ENCODE measurements at places on chromosomes 1 and 21. TPM values are rescaled to one million over a fixed set of nuclear protein-coding genes. Genes with fewer than 3 reads are reported as not detected.
A peak's percentile ranks its signal among the peaks of the same experiment; 100 is the strongest.

Gene SPRR2B
- not detected for total RNA-seq

Gene WNT4
- 2.4 TPM for total RNA-seq

GRCh38 chr1:108845991-108846390 is 10.9 kb downstream of the AKNAD1 start:
- H3K27me3 ChIP-seq: peaks cover 27% of the 10 kb centered on the region
- no peak overlapping the region for H3K27ac ChIP-seq
- H3K36me3 ChIP-seq: no peaks in the 10 kb centered on the region
- DNase-seq: no peak
- H3K4me1 ChIP-seq: no peaks in the 10 kb centered on the region

- H3K27ac ChIP-seq: peak overlapping the region; percentile 78
- peaks cover 92% of the 10 kb centered on the region for H3K4me1 ChIP-seq
- no peaks in the 10 kb centered on the region for H3K27me3 ChIP-seq
- no peak overlapping the region for H3K4me3 ChIP-seq
Observed at GRCh38 chr1:63914706-63915105, 140.9 kb downstream of the ROR1 start.

DNA sequence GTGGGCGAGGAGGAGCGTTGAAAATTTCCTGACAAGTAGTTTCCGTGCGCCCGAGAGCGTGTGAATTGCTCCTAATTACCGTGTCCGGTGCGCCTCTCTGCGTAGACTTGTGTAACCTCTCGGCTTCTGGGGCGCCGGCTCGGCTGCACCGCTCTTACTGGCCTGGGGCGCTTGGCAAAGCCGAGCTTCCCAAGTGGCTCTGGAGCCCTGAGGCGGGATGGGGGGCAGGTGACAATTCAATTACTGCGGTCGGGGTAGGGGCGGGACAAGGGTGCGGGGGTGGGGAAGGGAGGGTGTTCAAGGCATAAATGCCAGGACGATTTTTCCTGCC is 392 bp upstream of the DMRTA2 start:
- peaks cover 21% of the 10 kb centered on the region for H3K4me1 ChIP-seq
- H3K27ac ChIP-seq: no peak overlapping the region
- peaks cover 71% of the 10 kb centered on the region for H3K27me3 ChIP-seq
